ENCODE measurements at places on chromosomes 5 and 9.

DNA sequence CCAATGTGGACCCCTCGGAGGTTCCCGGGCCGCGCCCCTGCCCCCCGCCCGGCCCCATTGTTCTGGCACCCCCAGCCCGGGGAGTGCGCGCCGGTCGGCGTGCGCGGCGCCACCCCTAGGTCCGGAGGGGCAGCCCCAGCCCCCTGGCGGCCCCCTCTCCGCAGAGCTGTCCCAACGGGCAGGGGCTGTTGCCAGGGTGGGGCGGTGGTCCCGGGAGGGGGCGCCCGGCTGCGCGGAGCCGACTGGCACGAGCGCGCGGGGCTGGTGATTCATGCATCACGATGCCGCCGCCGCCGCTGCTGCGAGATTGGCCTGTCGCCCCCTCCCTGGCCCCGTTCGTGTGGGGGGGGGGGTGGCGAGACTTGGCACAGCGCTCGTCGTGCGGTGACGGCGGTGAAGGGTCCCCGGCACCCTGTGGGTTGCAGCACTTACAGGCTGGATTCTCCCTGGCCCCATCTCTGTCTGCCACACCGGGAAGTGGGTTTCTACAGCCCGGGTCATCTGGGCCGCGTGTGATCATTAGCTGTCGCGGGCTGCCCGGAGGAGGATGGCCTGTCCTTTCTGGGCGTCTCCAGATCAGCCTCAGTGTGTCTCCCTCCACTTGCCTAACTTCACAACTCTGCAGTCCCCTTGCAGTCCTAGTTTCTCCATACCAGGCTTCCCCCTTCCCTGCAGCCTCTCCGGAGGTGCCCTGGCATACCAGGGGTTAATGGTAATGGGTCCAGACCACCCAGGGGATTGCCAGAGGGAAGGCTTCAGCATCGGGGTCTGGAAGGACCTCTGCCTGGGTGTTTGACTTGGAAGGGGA lies 858 bp downstream of the NCS1 start:
- DNase-seq, result no peak

GRCh38 chr5:2761921-2762488 lies 10.5 kb upstream of the IRX2 start:
- DNase-seq, result no peak

DNA sequence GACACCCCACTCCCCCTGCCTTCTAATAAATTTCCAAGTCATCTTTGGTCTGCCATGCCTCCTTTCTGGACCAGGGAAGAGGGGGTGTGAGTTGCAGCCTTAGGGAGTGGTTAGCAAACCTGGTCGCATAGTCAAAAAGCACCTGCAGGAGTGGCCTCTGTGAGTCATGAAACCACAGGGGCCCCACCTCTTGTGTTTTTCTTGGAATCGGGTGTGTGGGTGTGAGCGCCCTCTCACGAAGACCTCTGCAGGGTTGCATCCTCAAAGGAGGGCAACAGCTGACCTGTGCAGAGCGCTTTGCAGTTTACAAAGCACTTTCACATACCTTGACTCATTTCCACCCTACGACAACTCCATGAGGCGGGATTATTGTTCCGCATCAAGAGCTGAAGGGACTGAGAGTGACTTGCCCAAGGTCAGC lies 36.8 kb upstream of the TEX48 start:
- peak; percentile 88 for DNase-seq

GRCh38 chr9:137611623-137612609 lies 6.4 kb downstream of the ARRDC1 start:
- DNase-seq, result peak; percentile 90

- no peak for DNase-seq
Measured at GRCh38 chr9:114696814-114697544, 15.0 kb upstream of the TEX48 start.
